Left ventricle myocardium superior (tissue), 1 donor: ENCODE measurements at places on chromosomes 12 and 14. TPM values are rescaled to one million over a fixed set of nuclear protein-coding genes. Genes with fewer than 3 reads are reported as not detected.

DNA sequence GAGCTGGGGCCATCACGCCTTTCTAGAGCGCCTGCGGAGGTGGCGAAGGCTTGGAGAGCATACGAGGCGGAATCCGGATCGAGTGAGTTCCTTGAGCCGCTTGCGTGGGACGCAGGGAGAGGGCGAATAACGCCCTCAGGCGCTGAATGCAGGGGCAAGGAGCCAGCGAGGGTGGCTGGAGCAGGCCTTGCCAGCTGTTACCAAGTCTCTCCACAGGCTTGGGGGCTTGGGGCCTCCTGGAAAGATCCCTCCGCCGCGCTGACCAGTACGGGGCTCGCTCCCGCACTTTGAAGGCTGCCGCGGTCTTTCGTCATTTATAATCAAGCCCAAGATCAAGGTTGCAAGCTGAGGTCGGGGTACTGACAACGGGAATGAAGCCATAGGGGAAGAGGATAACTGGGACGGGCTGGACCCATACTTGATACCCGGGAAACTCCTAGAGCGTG is 1.2 kb downstream of the FLRT2 start:
- DNase-seq = peak; percentile 44

CACNB3 gene
- 4.4 TPM for total RNA-seq

DNA sequence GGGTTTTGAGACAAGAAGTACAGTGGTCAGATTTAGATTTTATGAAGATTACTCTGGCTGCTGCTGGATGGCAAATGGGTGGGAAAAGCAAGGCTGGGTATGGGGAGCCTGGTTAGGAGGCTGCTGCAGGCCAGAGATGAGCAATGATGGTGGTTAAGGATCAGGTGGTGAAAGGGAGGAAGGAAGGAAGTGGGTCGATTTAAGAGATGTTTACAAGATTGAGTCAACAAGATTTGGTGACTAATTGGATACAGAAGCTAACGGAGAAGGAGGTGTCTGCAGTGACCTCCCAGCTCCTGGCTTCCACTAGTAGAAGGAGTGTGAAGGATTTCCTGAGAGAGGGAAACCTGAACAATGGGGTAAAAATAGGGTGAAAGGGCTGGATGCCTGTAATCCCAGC is 18.7 kb downstream of the NOS1 start:
- no peak for DNase-seq

DNA sequence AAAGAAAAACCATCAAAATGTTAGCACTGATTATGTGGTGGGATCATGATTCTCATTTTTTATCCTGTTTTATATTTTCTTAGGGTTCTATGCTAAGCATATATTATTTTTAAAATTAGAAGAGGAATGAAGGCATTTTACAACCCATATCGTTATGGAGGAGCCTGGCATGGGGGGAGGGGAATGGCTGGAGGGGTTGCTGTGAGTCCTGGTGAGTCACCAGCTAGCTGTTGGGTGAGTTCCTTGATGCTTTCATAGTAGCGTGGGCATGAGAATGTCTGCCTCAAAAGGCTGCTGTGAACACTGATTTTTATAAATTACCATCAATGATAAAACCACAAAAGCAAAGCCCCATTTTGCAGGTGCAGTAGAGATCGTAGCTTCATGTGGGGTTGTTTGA is 46.9 kb downstream of the C14orf132 start:
- no peak for DNase-seq

DNA sequence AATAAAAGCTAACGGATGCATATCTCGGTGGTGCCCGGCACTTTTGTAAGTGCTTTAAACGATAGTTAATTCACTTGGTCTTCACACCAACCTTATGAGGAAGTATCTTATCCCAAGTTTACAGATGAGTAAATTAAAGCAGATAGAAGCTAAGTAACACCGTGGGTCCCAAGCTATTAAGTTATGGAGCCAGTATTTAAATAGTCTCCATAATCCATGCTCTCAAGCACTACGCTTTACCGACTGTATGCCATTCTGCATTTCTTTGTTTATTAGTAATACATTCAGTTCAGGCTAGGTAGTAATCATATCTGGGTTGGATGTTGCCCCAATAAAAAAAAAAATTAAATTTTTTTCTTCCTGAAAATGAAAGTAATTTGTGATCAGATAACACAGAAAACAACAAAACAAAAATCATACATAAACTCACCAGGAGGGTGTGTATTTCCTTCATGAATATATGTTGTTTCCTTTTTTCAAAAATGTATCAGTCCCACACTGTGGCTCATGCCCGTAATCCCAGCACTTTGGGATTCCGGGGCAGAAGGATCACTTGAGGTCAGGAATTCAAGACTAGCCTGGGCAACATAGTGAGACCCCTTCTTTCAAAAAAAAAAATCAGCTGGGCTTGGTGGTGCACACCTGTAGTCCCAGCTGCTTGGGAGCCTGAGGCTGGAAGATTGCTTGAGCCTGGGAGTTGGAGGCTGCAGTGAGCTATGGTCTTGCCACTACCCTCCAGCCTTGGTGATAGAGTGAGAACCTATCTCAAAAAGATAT is 1.4 kb upstream of the M6PR start:
- DNase-seq = no peak

DNA sequence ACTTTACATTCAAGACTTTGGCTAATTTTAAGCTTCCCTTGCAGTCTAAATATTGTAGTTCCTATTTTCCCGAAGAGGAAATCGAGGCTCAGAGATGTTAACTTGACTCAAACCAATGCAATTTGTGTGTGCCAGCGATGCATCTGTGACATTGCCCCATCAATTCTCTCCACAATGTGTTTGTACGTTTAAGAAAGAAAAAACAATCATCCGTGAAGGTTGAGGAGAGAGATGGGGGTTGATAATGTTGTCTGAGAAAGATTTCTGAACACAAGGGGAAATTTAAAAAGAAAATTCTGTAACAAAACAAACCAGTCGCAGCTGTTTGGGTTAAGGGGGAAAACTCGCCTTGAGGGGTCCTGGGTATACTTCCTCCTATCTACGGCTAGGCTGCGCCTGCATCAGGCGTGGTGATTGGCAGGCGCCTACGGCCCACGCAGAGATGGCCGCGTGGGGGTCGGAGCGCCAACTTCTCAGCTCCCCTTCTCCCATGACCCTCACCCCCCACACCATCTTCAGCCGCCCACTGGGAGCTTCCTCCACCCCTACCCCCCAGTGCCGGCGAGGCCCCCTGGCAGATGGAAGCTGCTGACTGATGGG is 12.3 kb downstream of the SIX1 start:
- no peak for DNase-seq

DNA sequence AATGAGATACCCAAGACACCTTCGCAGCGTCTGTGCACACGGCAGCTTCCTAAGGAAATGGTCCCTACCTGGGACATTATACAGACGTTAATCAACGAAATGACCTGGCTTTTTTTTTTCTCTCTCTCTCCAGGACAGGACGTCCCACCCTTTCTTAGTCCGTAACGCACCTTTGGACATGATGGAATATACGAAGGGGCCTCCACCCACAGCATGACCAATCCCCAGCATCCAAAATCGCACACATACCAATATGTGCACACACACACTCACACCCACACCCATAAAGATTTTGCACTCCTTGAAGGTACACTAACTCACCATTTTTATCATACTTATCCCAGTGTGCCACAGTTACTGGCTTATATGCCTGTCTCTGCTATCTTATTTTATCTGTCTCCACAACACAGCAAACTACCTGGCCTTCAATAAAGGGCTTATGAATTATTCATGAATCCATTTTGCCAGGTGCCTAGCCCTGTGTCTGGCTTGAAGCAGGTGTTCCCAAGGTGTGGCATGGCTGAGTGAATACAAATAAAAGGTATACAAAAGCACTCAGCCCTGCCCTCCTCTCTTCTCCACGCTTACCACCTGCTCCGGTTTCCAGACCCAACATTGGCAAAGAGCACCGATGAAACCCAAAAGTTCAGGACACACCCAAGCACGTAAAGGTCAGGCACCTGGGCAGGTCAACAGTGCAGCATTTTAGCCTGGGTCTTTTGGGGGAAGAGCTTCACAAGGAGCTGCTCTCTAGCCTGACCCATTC is 2.2 kb downstream of the SCNN1A start:
- DNase-seq = no peak

PTGES3 gene
- total RNA-seq = 137 TPM

GRCh38 chr14:84857571-84857970 is 672.4 kb upstream of the FLRT2 start:
- DNase-seq = no peak

DNA sequence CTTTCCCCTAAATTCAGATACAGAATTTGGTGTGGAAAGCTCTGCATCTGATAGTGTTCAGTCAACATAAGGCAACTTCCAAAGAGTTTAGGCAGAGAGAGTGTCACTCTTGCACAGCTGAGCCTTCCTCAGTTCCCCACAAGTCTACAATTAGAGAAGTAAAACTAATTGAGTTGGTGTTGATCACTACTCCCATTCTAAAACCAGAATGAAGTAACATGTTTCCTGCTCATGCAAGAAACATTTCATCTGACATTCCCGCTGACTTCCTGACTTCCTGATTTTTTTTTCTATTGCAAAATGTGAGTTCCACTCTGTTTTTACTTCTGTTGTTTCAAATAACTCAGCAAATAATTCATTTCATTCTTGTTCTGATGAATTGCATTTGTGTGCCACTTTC is 271.0 kb downstream of the ALG10B start:
- DNase-seq = no peak

DNA sequence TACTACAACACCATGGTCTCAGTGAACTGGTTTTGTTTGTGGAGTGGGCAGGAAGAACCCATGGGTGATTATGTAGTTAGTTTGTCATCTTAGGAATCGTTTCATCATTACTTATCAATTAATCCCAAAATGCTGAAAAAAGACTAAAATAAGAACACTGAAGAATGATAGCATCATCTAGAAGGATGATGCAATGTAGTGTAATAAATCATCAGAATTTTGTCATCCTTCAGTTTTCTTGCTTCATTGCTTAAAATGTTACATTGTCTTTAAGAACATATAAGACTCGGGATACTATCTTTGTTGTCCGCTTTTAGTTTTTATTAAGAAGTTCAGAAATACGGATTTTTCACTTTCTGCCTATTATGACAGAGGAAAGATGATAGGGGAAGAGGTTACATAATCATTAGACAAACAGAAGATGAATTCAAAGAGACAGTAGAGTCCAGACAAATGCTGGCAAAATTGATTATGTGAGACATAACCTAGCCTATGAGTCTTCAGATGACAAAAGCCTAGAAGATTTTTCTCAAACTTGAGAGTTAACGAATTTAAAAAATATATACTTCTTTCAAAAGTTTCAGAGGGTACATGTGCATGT is 10.8 kb upstream of the SMOC1 start:
- DNase-seq = no peak

DNA sequence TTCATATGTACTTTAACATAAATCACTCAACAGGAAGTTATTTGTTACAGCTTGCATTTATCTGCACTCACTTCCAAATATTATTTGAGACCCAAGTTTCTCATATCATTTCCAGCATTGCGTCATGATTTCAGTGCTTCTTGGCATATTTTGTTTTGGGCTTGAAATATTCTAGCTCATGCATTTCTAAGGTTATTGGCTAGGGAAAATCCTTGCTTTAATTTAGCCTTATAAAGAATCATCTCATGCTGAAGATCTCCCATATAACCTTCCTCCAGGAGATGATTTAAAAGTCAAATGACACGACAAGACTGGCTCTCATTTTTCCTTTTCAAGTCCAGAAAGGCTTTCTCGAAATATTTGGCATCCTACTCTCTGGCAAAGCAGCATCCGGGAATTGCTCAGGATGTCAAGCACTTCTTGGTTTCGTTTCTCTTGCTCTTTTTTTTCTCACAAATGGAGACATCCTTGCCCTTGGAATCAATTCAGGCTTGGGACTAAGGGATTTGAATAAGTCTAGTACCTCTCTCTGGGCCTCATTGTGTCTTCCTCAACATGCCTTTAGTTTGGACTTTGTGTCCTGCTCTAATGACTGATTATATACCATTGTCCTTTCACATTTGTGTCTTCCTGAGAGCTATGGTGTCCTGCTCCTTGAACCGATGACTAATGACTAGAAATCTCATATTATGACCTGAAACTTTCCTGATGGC is 295.0 kb downstream of the RMST start:
- no peak for DNase-seq

C12orf42 gene
- not detected for total RNA-seq

- no peak for DNase-seq
These were observed 509.7 kb downstream of the NAV3 start for GRCh38 chr12:78340406-78340805.

DNA sequence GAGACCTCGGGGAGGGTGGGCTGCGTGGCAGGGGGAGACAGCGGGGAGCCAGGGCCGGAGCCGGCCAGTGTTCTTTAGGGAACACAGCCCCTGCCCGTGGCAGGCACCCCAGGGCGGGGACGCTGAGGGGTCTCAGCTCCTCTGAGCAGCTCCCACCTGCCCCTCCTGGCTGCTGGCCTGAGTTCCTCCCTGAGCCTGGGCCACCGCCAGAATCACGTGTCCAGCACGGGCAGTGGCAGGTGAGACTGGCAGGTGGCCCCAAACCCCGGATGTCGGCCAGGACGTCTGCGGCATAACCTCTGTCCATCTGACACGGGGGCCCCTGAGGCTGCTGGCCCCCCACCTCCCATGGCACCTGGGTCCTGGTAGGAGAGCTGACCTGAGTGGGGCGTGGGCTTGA is 25.1 kb downstream of the NOC4L start:
- peak; percentile 18 for DNase-seq

CYP27B1 gene
- not detected for total RNA-seq

- DNase-seq = no peak
These were observed 124.8 kb downstream of the GLT1D1 start for GRCh38 chr12:128978067-128978466.

- DNase-seq = no peak
These were observed 147.5 kb downstream of the KITLG start for GRCh38 chr12:88432531-88433490.

AMHR2 gene
- total RNA-seq = not detected

DNA sequence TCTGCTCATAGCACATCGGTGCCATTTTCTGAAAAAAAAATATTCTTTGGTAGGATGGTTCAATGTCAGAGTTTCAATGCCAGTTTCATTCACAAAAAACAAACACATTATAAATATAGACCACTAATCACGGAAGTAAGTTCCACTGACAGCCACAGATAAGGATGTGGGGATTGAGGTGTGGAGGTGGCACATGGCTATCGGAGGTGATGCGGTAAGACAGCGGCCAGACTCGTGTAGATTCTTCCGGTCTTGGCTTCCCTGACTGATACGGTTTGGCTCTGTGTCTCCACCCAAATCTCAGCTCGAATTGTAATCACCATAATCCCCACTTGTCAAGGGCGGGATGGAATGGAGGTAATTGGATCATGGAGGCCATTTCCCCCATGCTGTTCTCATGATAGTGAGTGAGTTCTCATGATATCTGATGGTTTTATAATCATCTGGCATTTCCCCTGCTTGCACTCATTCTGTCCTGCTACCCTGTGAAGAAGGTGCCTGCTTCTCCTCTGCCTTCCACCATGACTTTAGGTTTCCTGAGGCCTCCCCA is 693.4 kb downstream of the VRK1 start:
- DNase-seq = no peak

TAS2R42 gene
- not detected for total RNA-seq

ETNK1 gene
- total RNA-seq = 19.0 TPM

- no peak for DNase-seq
These were observed 59.1 kb upstream of the PCED1B start for GRCh38 chr12:47020211-47020821.

GLI1 gene
- 0.37 TPM for total RNA-seq
